ENCODE measurements at places on chromosomes 1 and 21.
A peak's percentile ranks its signal among the peaks of the same experiment; 100 is the strongest.

- peak; percentile 56 for DNase-seq
Measured at GRCh38 chr1:37474697-37475379, 458 bp downstream of the ZC3H12A start.

GRCh38 chr1:215599418-215600074 is 32.4 kb downstream of the KCTD3 start:
- no peak for DNase-seq

- no peak for DNase-seq
Measured at GRCh38 chr1:40059960-40060750, 19.6 kb downstream of the CAP1 start.

- no peak for DNase-seq
Measured at GRCh38 chr1:190102757-190103326, 374.8 kb downstream of the BRINP3 start.

DNA sequence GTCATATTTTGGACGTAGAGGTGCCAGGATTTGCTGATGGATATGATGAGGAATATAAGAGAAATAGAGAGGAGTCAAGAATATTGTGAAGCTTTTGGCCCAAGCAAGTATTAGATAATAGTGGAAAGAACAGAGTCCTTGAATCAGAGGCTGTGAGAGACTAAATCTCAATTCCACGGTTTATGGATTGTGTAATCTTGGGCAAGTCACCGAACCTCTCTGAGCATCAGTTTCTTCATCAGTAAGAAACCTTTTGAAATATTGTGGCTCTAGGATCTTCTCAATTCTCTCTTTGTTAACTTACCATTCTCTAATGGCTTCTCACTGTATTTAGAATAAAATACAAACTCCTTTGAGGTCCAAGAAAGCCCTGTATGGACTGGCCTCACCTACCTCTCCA is 77.6 kb downstream of the RPS6KA1 start:
- no peak for DNase-seq

GRCh38 chr21:45498646-45499000 is 43.6 kb downstream of the SLC19A1 start:
- DNase-seq, result no peak

DNA sequence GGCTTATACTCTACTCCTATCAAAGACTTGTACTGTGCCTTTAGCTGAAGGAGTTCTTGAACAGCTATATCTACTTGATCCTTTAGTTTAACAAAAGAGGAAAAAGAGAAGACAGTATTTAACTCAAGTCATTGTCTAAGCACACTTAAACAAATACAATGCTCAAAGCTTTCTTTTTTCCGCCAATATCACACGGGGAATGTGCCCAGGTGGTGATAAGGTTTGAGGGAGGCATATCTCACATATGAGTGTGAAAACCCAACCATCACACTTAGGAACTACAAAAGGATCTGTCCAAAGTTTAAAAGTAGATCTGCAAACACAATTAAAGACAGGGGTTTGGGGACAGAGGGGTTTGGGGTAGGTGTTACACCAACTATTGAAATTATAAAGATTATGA is 59.0 kb upstream of the SLC30A10 start:
- no peak for DNase-seq

DNA sequence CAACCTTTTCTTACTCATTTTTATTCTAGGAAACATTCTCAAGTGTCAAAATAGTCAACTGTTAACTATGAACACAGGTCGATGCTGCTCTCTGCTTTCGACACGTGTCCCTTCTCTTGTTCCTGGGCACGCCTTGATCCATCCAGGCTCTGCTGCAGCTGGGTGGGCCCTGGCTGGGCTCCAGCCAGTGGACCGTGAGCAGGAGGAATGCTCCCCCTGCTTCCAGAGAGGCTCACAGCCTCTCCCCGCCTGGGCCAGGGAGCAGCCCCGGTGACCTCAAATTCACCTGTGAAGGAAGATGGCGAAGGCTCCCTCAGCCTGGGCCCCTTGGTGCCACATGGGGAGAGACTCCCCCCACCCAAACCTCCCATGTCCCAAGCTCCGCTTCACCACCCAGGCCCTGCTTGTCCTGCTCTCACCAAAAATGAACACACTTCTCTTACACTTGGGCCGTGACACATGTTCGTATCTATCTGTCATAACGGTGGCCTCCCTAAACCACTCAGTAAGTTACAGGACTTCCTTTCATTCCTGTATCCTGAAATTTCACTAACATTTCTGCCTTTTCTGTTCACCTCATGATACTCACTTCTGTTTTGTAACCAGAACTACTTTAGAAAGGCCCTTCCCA is 24.6 kb upstream of the ADARB1 start:
- no peak for DNase-seq

All from ureter (tissue), 1 donor.